ENCODE measurements at places on chromosomes 7 and 10.

GRCh38 chr7:114548081-114548980, 133.7 kb downstream of the FOXP2 start:
- no peak for DNase-seq

GRCh38 chr7:141590666-141591065, 39.5 kb downstream of the AGK start:
- no peak for DNase-seq

GRCh38 chr7:140239653-140239935, 62.8 kb upstream of the KDM7A start:
- no peak for DNase-seq

DNA sequence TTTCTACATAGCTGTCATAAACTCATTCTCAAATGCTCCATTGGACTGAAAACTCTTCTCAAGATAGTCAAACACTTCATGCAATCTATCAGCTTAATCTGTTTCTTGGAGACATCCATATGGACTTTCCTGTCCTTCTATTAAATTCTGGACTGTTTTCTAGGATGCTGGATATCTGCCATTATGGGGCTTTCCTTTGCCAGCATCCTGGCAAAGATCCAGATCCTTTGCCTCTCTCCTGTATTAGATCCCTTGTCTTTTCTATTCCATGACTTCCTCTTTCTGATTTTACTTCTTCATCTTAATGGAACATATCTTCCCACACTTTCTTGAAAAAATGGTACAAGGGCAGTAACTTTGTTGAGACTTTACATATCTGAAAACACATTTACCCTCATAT, 35.9 kb upstream of the SKAP2 start:
- no peak for DNase-seq

- no peak for DNase-seq
These were observed 1.2 kb upstream of the PLCE1 start for GRCh38 chr10:93992400-93993030.

All from islet precursor cell (in vitro differentiated cells).